ENCODE measurements at places on chromosomes 1 and 21.

GRCh38 chr1:36285443-36286101 is 20.6 kb upstream of the SH3D21 start:
- DNase-seq = peak; percentile 68

DNA sequence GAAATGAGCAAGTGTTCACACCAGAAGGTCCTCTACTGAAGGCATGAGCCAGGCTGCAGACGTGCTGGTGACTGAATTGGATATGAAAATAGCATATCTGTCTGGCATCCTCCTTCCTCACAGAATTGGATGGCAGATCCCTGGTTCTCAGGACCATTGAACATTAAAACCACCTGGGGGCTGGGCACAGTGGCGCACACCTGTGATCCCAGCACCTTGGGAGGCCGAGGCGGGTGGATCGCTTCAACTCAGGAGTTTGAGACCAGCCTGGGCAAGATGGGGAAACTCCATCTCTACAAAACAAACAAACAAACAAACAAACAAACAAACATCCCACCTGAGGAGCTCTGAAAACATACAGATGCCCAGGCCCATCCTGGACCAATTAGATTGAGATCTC is 23.4 kb downstream of the TEX35 start:
- DNase-seq = no peak

DNA sequence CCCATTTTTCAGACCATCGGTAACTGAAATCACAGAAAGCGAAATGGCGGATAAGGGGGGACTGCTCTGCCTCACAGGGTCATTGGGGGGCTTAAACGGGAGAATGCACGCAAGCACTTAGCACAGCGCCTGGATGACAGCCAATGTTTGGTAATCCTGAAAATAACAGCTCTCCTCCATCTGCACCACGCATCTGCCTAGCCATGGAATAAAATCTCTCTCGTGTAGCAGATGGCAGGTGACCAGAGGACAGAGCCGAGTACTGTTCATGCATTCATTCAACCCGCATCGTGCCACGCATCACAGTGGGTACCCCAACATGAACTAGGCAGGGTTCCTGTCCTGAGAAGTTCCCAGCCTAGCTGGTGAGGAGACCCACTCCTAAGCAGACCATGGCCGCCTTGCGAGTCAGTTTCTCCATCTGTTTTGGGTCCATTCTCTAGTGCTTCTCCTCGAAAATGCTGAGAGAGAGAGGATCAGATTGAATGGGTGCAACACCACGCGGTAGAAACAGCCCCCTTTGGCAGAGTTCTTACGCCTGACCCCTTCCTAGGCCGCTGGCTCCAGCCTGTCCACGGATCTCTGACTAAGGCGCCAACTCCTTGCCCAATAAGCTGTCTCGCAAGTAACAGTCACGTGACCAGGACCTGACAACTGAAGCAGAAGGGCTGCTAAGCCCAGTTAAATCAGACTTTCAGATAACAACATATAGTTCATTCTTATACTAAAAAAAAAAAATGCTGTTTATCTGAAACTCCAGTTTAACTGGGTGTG is 7.3 kb downstream of the SLC1A7 start:
- DNase-seq = no peak

- DNase-seq = no peak
Observed at GRCh38 chr1:242196914-242197313, 198.0 kb upstream of the MAP1LC3C start.

DNA sequence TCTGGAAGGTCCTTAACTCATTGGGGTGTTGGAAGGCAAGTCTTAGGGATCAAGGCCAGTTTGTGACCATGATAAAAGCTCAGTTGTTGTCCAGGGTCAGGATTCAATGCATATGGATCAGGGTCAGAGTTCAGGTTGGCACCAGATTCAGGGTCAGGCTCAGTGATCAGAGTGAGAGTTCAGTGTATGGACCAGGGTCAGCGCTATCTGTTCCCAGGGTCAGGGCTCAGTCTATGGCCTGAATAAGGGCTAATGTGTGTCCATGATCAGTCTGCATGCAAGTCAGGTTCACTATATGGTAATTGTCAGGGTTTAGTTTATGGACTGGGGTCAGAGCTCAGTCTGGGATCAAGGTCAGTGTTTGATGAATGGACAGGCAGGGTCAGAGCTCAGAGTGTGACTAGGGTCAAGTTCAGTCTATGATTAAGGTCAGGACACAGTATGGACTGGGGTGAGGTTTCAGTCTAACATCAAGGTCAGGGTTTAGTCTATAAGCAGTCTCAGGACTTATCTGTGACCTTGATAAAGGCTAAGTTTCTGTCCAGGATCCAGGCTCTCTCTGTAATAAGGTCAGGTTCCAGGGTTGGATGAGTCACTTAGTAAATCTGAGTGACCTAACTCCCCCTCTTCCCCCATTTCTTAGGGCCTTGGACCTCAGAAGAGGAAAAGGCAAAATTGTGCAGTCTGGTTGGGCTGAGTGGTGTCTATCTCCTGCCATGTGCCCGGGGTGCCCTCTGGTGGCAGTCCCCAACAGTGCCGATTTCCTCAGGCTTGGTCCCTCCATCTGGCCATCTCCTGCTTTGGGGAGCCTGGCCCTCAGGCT is 23.8 kb downstream of the KNCN start:
- DNase-seq = peak; percentile 7

- no peak for DNase-seq
Observed at GRCh38 chr1:219659684-219660083, 46.8 kb upstream of the ZC3H11B start.

DNA sequence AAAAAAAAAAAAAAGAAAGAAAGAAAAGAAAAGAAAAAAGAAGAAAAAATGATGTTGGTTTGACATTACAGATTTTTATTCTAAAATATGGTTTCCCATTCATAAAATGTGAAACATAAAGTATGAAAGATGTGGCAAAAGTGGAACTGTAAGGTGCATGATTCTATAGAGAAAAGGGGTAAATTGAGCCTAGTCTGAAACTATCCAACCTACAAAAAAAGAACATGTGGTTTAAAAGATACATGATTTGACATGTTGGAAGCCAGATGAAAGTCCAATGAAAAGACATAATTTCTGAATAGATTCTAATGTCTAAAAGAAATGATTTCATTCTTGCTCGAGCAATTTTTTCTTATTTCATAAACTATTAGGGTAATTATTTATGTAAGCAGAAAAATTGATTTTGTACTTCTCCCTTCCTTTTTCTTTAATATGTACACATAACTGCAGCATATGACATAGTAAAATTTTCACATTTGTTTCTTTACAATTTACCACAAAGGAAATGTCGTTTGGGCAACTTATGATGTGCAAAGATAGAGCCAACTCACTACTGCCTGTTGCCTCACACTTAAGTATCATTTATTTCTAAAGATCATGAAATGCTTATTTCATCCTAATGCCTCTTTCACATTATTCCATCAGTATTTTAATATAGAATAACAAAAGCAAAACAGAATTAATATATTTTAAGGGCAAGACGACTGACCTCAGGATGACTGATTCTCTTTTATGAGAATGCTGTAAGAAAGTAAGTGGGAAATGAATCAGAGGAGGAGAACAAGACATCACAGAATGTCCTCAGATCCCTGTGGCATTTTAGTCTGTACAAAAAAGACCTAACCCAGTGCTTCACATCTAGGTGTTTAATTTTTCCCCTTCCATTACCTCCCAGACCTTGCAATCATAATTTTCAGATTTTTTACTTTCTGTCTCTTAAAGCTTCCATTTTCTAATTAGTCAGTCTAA is 165.8 kb upstream of the HMCN1 start:
- DNase-seq = no peak

GRCh38 chr1:77282187-77282865 is 507 bp downstream of the AK5 start:
- DNase-seq = no peak

GRCh38 chr1:19260211-19261138 is 8.9 kb downstream of the MRTO4 start:
- no peak for DNase-seq

DNA sequence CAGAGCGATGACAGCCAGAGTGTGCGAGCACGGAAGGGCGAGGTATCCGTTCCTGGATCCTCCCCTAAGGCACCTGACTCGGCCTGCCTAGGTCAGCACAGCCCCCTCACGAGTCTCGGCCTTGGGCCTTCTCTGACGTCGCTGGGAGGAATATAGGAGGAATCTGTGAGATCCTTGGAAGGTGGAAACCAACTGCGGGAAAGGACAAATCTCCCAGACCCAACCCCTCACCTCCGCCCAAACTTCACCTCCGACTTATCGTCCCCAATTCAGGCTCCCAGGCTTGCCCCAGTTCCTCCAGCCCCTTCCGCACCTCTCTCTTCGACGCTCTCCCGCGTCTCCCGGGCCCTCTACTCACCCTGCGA is 494 bp downstream of the APH1A start:
- DNase-seq = no peak

GRCh38 chr1:42335809-42336518 is 929 bp upstream of the FOXJ3 start:
- no peak for DNase-seq

- DNase-seq = no peak
Observed at GRCh38 chr1:54485416-54485815, 62.6 kb upstream of the ACOT11 start.

DNA sequence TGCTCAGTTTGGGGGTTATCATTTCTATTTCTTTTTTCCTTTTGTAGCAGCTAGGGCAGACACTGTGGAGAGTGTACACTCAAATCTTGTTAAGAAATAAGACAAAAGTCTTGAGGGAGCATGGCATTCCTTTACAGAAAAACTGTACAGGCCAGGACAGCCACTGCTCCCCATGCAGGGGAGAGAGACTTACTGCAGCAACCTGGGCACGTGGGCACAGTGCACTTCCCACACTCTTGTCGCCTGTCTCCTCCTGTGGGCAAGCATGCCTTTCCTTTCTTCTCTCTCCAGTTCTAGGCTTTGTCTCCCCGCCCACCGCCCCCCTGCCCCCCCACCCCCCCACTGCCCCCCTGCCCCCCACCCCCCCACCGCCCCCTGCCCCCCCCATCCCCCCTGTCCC is 51.9 kb downstream of the PHC2 start:
- no peak for DNase-seq

DNA sequence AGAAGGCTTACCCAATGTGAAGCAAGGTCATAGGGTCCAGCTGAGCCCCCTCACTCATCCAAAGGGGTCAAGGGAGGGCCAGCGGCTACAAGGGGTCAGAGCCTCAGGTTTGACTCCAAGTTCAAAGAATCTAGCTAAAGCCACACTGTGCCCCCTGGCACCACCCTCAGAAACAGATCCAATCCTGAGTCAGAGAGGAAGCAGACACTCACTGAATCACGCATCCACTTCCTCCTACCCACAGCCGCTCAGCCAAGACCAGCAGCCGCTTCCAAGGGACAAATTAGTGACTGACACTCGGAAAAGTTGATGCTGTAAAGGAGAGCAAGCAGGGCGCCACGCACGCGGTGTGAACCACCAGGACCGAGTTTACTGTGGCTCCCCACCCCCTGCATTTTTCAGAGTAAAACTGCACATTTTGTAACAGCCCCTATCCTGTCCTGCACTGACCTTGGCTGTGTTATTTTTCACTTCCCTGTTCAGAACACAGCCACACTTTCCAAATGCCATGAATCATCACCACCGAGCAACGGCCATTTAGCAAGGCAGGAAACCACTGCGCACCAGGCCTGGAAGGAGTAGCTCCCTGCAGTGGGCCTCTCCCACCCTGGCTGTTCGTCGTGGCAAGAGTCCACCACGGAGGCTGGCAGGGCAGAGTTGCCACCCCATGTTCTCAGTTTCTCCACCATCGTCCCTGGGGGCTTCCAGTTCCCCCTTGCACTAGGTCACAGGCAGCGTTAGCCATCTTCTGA is 147.8 kb downstream of the TOMM20 start:
- peak; percentile 77 for DNase-seq

DNA sequence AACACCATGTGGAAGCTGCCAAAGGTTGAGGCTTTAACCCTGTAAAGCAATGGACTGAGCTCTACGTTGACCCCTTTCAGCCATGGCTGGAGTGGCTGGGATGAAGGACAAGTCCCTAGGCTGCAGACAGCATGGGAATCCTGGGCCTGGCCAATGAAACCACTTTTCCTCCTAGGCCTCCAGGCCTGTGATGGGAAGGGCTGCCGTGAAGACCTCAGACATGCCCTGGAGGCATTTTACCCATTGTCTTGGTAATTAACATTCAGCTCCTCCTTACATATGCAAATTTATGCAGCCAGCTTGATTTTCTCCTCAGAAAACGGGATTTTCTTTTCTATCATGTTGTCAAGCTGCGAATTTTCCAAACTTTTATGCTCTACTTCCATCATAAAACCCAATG is 214.5 kb downstream of the RGS7 start:
- DNase-seq = no peak

GRCh38 chr21:38879912-38880576 is 74.3 kb downstream of the ETS2 start:
- DNase-seq = no peak

DNA sequence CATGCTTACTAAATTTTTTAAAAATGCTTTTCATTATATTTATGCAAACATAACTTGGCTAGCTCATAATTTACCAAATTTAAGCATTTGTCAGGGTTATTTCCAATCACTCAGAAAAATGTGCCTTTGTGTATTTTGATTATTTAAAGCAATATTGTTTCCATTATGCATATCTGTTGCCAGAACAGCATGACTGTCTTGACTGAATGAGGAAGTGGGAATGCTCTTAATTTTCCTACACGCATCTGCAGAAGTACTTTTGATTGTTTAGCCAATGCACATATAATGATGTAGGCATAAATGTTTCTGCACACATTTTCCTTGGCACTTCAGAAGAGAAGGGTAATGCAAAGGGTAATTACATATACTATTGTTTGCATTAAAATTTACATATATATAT is 92.5 kb upstream of the ADGRL2 start:
- DNase-seq = no peak

GRCh38 chr1:59317343-59317742 is 20.4 kb downstream of the FGGY start:
- no peak for DNase-seq

- DNase-seq = no peak
Observed at GRCh38 chr1:168372307-168372706, 91.6 kb downstream of the TBX19 start.

GRCh38 chr1:168477792-168478191 is 66.0 kb downstream of the XCL2 start:
- no peak for DNase-seq
